ENCODE measurements at places on chromosomes 1 and 21.

DNA sequence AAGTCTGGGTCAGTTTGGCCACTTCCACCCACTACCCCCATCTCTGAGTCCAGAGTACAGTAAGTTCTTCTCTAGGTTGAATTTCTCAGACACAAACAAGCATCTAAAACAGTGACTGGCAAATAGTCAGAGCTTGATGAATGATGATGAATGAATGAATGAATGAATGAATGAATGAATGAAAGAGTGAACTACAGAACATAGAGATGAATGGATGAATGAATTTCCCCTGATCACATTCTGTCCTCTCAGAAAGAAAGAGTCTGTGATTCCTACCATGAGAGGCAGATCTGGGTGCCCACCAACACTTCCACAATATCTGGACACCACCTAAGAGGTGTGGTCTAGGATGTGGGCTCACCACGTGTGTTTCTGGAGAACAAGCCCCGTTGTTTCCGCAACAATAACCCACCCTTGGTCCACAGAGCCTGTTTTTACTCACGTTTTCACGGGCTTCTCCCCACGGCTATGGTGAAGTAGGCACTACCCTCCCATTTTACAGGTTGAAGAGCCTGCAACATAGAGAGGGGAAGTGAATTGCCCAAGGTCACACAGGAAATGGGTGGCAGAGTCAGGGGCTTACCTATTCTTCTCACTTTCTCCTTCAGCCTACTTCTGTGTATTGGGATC, 40.2 kb upstream of the IFFO2 start:
- DNase-seq, result no peak

DNA sequence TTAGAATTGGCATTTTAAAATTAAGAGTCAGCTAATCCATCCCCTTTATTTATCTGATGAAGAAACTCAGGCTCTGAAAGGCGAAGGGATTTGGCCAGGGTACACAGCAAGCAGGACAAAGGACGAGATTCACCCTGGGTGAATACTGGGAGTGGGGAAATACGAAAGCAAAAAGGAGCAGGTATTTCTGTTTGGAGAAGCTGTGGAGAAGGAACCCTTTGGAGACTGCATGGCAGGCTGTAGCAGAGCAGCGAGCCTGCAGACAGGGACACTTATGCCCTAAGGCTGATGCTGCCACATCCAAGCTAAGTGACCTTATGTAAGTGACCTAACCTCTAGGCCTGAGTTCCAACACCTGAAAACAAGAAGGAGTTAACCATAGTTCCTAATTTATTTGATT, 207.2 kb upstream of the C1orf87 start:
- DNase-seq, result no peak

GRCh38 chr1:3166206-3166918, 97.4 kb downstream of the PRDM16 start:
- DNase-seq, result no peak

- peak; percentile 48 for DNase-seq
Measured at GRCh38 chr1:246450611-246451251, 56.3 kb downstream of the SMYD3 start.

DNA sequence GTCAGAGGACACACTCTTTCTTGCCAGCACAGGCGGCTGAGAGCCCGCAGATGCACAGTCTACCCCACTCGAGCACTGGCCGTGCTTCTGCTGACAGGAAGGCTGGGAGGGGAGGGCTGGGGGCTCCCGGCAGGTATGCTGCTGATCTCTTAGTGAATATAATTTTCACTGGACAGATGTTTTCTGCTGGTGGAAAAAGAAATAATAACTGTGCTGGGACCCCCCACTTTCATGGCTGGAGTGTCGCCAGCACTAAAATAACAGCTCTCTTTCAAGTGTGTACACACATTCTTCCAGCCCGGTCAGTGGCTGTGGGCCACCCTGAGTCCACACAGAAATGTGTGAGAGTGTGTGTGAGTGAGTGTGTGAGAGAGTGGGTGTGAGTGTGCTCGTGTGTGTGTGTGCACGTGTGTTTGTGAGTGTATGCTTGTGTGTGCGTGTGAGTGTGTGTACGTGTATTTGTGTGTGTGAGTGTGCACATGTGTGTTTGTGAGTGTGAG, 167.7 kb upstream of the USP24 start:
- DNase-seq, result no peak

DNA sequence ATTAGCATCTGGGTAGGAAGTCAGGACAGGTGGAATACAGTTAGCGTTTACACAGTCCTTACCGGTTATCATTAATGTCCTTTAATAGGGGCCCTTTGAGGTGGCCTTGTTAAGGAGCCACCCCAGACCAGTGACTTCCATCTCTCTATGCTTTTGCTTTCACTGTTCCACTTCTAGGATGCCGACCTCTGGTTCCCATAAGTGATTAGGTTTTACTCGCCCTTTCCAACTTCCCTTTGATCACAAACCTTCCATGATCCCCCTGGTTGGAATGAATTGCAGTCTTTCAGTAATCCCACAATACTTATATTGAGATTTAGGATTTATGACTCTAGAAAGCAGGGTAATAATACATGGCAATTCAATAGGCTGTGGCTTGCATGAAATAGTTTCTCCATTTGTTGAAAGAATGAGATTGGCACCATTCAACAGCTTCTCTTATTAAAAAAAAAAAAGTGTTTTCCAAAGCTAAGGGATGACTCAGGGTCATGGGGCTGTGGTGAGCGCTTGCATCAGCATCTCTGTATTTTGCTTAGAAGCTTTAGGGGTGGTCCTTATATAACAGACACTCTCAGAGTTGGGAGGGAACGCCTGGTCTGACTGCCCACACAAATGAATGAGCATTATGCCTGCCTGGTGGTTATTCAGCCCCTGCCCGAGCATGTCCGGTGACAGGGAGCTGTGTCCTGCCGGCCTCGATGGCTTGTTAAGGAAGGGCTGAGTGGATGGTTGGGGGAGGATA, 110.5 kb downstream of the CNIH3 start:
- peak; percentile 2 for DNase-seq

- DNase-seq, result no peak
Measured at GRCh38 chr1:245700631-245701030, 545.8 kb downstream of the KIF26B start.

- DNase-seq, result no peak
Measured at GRCh38 chr21:16837321-16837720, 675.5 kb upstream of the CXADR start.

DNA sequence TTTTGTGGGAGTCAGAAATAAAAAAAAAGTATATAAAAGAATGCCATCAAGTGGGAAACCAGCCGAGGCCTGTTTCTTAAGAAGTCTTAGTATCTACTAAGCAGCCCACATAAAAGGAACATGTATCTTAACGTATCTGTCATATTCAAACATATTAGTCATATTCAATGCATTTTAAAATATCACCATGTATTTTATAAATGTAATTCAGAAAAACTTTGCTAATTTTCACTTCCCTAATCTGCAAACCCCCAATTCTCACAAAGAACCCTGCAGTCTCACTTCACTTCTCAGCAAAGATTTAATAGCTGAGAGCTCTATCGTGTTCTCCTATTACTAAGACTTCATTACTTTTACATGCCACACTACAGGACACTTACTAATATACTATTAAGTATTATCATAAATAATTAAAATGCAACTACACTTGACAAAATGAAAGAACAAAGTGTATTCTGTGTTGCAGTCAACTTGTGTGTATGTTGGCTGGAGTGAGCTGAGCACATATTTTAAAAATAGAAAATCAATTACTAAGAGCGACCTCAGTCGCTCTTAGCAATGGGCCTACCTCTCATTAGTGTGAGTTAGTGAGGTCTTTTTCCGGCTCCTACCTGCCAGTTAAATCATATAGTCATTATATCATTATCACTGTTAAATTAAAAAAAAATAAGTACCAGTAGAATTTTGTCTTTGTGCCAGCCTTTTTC, 484.3 kb downstream of the LMO4 start:
- DNase-seq, result no peak

- no peak for DNase-seq
Measured at GRCh38 chr1:22953057-22953739, 19.5 kb downstream of the LACTBL1 start.

DNA sequence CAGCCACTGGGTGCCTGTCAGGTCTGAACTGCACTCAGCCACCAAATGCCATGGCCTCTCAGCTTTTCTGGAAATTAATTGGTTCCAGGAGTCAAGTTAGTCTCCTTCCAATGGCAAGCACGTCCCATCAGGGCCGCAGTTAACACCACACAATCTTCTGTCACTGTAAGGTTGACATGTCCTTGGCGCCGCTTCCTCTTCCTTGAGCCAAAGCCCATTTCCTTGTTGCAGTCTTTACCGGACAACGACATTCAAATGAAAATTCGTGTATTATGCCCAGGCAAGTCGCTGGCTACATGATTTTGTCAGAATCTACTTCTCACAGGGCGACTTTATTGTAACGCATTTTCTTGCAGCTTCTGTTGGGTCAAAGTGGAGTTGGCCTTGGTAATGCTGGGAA, 430.6 kb upstream of the KAZN start:
- no peak for DNase-seq

- DNase-seq, result no peak
Measured at GRCh38 chr1:93999840-94000415, 90.7 kb upstream of the GCLM start.

DNA sequence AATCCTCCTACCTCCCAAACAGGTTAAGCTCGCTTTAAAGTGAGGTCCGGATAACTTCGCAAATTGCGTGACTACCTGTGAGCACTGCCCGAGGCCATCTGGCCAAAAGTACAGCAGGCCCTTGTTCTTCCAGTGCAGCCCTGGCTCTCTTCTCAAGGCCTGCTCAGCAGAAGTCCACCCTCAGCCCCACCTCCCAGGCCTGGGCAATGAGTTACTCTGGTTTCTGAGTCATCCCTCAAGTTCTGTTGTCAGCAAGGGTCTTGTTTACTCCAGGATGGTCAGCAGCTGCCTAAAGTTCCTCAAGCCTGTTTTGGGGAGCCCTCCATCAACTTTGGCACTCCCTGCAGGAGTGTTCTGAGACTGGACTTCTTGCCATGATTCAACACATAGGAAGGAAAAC, 101.7 kb downstream of the BCAR3 start:
- DNase-seq, result no peak

GRCh38 chr1:46131093-46131492, 1.3 kb downstream of the PIK3R3 start:
- no peak for DNase-seq

- peak; percentile 38 for DNase-seq
Measured at GRCh38 chr1:218865591-218865990, 308.1 kb upstream of the LYPLAL1 start.

DNA sequence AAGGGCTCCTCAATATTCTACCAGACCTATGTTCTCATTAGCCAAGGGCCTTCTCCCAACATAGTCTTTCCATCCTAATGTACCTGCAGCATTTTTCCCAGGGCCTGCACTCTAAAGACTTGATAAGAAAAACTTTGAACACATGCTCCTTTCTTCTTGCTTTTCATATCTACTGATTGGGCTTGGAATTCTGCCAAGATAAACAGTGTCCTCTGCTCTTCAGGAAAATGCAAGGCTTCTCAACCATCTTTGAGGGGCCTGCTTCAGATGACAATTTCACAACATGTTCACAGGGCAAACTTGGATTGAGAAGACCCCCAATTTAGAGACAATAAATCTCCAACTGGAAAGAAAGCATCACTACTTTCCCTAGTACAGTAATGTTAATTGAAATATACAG, 25.8 kb upstream of the PPT1 start:
- no peak for DNase-seq

DNA sequence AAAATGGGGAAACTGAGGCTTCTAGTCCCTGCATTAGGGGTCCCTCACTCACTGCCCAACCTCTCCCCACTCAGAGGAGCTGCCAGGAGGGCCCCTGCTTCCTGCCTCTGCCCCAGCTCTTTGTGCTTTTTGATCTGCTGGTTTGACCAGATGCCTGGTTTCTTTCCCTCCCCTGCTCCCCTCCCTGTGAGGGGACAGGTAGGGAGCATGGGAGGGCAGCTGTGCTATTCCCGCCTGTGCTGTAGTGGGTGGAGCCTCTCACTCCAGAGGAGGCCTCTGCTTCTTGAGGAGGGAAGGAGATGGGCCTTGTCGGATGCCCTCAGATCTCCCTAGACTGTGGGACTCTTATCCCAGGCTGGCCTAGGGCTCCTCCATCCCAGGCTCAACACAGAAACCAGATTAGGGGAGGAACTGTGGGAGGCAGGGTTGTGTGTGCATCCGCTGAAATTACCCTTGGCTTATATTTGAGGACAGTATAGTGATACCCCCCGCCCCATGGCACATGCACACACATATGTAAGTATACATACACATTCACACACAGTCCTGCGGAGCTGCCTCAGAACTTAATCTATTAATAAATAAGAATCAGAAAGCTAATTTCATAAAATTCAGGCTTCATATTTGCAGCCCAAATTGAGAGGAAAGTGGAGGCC, 4.6 kb downstream of the BOLA1 start:
- DNase-seq, result no peak

GRCh38 chr21:24272521-24272938, 1334.8 kb downstream of the MRPL39 start:
- no peak for DNase-seq

DNA sequence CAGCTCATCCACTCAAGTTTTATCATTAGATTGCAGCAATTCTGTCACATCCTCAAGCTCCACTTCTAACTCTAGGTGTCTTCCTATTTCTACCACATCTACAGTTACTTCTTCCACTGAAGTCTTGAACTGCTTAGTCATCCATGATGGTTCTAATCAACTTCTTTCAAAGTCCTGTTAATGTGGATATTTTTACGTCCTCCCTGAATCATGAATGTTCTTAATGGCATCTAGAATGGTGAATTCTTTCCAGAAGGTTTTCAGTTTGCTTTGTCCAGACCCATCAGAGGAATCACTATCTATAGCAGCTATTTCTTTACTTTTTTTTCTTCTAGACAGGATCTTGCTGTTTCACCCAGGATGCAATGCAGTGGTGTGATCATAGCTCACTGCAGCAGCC, 78.0 kb upstream of the RNPC3 start:
- no peak for DNase-seq

DNA sequence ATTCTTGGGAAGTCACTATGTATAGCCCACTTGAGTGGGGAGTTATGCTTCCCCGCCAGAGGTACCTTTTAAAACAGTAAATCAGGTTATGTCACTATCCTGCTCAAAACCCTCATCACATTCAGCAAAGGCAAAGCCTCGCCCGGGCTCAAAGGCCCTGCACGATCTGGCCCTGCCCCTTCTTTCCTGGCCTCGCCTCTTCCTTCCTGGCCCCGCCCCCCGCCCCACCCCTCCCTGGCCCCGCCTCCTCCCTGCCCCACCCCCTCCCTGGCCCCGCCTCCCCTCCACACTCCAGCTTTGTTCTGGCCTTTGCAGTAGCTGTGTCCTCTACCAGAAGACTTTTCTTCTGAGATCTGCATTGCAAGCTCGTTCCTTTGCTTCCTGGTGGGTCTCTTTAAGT, 6.6 kb downstream of the LDLRAD2 start:
- peak; percentile 68 for DNase-seq

DNA sequence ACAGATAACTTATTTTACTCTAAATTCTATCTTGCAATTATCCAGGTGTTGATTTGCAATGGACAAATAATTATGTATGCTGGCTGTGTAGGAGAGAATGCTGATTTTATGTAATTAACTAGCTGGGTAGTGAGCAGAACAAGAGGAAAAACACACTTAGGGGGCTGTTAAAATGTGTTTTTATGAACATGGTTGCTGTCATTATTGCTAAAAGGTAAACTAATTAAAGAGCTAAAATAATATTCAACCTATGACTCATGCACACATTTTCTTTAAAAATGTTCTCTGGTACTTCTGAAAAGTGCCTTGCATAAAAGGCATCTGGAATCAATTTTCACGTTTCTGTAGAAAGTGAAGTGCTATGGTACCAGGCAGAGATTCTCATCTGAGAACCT, 192.8 kb upstream of the C8B start:
- no peak for DNase-seq

All from dermis microvascular lymphatic vessel endothelial cell (primary cell).